NCI-H2029 treated with DMSO at 0.1 percent for 48 hours (cell line): ENCODE measurements at places on chromosomes 16 and 17.

DNA sequence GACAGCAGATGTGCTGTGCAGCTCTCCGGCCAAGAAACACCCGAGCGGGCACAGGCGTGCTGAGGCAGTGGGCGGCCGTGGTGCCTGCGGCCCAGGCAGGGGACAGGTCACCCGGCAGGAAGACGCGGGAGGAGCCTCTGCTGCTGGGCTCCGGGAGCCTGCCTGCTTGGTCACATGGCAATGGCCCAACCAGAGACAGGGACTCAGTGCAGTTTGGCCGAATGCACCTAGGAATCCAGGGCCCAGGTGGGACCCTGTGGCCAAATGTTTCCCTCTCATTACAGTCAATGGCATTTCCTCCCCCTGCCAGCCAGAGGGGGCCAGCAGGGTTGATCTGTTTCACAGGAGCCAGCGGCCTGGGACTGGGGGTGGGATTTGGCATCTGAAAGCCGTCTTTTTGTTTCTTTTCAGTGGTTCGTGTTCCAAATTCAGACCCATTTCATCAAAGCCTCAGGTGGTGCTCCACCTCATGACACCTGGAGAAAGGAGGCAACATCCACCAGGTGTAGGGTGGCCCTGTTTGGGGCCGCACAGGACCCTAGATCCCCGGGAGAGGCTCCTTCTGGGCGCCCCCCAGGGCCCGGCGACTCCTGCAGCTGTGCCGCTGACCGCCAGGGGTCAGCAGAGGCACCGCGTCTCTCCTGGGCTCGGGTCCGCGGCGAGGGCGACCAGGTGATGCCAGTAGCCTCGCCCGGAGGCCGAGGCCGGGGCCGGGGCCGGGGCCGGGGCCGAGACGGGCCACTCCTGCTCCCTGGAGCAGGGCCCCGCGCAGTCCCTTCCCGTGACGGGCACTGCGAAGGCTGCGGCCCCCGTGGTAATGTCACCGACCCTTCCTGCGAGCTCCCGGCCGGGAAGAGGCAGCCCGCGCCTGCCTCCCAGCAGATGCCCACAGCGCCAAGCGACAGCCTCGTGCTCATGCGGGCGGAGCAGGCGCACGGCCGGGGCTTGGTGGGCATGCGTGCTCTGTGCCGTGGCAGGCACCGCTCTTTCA lies 118.5 kb downstream of the C16orf78 start:
- no peak for DNase-seq

GRCh38 chr16:397135-397661 lies at the start of gene NME4:
Gene NME4 (plus strand): TSS chr16:397199. CDS start chr16:397223, 24 bp downstream.
- no peak for DNase-seq

GRCh38 chr16:4743226-4743878 lies 9.0 kb downstream of the DNAAF8 start:
- no peak for DNase-seq

- no peak for DNase-seq
Observed at GRCh38 chr16:26058326-26058725, 366.6 kb downstream of the HS3ST4 start.

- no peak for DNase-seq
Observed at GRCh38 chr17:55210292-55210691, 54.5 kb upstream of the HLF start.

DNA sequence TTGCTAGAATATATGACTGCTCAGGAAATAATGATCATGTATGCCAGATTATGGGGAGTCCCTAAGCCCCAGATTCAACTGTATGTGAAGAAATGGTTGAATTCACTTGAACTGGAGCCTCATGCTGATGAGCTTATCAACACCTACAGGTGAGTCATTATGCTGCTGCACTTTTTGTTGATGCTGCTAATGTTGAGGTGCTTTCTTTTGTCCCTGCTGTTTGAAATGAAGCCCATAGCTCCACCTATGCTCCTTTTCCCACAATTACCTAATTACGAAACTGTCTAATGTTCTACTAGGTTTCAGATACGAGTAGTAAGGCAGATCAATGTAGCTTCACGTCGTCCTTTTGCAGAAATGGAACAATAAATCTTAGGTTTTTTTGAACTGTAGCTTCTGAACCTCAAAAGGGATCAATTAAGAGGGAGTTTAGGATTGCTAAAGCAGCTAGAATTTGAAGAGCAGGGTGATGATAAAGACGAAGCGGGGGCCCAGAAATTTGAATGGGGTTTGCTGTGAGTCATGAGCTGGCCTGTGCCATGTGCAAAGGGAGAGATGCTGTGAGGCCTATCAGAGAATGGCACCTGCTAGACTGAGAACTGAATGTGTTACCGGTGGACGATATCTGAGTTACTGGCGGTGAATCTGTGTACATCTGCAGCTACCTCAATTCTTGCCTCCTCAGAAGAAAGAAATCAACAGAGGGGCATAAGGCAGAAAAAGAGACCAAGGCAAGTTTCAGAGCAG lies 6.1 kb upstream of the UQCRC2 start:
- no peak for DNase-seq

GRCh38 chr16:48961546-48961945 lies 320.1 kb downstream of the CBLN1 start:
- DNase-seq, result no peak

DNA sequence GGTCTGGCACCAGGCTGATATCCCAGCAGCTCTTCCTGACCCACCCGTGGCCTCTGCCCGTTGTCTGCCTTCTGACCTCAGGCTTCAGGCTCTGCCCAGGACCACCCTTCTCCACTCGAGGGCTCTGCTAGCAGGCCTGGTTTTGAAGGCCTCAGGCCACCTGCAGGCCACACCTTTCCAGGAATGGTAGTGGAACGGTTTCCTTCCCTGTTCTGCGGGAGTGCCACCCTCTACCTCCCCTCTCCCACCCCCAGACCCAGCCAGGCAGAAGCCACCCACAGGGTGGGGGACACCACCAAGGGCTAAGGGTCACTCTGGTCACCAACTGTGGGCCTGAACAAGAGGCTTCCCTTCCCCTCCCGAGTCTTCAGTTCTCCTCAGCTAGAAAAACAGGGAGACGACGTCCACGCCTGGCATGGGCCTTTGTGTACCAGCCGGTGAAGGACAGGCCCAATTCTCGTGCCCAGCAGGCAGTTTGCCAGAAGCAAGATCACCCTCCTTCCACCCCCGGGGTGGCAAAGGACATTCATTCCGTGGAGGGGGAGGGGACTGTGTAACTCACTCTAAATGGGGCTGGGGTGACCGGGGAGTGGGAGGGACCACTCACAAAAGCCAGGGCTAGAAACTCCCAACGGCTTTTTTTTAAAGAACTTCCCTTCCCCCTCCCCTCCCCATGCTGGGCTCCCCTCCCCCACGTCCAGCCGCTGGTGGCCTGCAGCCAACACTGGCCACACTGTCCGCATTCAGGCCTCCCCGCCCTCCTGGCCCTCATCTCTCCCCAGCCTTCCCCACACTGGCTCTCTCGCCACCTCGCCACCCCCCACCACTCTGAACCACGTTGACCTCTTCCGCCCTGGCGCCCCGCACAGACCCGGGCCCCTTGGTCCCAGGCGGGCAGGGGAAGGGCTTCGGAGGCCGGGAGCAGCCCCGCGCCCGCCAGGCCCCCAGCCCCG lies 7.7 kb downstream of the CBX4 start:
- no peak for DNase-seq

- no peak for DNase-seq
Observed at GRCh38 chr17:77458202-77459017, 317.6 kb downstream of the SEC14L1 start.

DNA sequence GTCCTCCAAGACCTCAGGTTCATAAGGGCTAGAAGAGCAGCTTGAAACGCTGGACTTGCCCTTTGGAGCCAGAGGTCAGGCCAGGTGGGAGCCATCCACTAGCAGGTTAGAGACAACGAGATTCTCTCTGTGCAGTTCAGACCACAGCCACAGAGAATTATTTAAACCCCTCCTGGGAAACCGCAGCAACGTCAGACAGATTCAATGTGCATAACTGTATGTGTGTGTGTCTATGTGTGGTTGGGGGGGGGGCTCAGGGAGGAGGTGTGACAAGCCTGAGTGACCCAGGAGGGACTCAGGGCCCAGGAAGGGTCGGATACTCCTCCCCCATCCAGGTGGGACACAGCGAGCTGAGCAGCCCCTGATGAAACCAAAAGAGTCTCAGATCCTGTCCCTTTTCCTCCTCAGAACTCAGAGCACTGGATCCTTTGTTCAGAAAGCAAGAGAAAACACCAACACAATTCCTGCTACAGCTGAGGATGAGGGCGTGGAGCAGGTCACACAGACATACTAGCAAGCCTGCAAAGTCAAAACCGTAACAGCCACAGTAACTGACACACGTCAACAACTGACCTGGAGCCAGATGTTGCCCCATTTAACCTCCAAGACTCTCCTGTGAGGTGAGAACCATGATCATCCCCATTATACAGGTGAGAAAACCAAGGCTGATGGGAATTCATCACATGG lies 66.8 kb downstream of the XYLT1 start:
- no peak for DNase-seq

GRCh38 chr17:16354585-16354984 lies 1.3 kb upstream of the CENPV start:
- DNase-seq, result no peak

GRCh38 chr17:37130984-37131446 lies 182.3 kb downstream of the AATF start:
- no peak for DNase-seq

- no peak for DNase-seq
Observed at GRCh38 chr16:52799149-52799548, 252.2 kb upstream of the TOX3 start.

- DNase-seq, result no peak
Observed at GRCh38 chr17:73552300-73553048, 91.8 kb downstream of the SDK2 start.

DNA sequence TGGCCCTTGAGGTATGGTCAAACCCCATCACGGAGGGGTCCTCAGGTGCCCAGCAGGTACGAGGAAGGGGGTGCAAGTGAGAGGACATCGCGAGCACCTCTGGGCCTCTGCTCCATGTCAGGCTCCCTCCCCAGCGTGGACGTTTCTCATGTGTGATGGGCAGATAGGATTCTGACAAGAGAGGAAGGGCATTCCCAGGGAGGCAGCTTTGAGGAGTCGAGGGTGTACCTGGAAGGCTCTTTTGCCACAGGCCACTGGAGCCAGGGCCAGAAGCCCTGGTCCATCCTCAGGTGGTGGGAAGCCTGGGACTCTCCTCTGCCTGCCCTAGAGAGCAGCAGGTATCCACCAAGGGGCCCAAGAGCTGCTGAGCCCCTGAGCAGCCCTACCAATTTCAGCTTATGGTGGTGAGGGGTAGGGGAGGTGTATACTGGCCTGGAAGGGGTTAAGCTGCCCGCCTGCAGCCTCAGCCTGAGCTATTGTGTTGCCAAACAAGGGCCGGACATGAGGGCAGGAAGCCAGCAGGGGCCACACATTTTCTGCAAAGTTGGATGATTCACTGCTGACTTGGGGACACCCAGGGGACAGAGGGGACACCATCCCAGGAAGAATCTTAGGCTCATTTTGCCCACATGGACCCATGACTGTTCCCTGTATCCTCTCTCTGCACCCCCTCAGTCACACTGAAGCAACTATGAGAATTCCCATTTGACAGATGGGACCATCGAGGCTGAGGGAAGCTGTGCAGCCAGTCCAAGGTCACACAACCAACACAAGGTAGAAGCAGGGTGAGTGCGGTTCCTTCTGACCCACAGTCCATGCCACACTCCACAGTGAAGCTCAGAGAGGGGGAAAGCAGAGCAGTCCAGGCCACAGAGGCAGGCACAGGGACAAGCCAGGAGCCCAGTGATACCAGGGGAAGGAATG lies 1.7 kb downstream of the CDH5 start:
- DNase-seq, result no peak

GRCh38 chr17:76247304-76247703 lies 7.0 kb upstream of the RNF157 start:
- no peak for DNase-seq

GRCh38 chr16:83586461-83587200 lies 221.1 kb upstream of the HSBP1 start:
- no peak for DNase-seq

DNA sequence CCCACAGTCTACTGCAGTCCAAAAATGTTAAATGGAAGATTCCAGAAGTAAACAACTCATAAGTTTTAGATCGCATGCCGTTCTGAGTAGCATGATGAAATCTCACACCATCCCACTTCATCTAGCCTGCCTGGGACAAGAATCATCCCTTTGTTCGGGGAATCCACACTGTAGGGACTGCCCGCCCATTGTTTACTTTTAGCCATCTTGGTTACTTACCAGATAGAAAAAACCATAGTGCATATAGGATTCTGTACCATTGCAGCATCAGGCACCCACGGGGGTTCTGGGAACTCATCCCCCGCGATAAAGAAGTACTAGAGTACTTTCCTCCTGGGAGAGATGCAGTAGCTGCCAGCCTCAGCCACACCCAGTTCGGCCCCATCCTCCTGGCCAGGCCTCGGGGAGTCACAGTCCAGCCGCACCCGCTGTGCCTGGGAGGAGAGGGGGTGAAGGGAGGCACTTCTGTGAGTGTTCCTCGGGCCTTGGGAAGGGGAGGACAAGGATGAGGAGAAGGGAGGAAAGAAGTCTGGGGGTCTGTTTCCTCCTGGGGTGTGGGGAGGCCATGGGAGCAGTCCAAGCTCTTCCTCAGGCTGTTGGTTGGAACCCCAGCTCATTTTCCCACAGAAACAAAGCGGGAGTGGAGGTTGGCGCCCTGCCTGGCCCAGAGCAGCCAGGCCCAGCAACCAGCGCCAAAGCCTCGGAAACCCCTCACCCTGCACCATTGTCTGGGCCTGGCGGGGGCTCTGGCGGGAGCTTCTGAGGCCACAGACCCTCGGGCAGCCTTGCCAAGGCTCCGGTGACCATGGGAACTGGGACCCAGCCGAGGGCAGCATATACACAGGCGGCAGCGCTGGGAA lies 8.9 kb downstream of the TRIM47 start:
- DNase-seq, result no peak

DNA sequence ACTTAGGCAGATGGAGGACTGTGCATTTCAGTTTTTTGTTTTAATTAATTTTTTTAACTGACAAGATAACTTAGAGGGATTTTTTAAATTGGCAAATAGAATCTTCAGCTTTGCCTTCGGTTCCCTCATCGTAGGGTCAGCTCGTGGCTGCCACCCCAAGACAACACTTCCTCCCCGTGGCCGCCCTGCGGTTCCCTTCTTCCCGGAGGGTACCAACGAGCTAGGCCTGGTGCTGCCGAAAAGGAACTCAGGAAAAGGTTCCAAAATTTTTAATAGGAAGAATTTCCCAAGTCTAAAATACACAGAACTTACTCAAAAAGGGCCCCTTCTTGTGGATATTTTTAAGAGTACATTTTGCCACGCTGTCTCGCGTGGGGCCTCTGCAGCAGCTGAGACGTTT lies 210.4 kb upstream of the CHMP6 start:
- no peak for DNase-seq

DNA sequence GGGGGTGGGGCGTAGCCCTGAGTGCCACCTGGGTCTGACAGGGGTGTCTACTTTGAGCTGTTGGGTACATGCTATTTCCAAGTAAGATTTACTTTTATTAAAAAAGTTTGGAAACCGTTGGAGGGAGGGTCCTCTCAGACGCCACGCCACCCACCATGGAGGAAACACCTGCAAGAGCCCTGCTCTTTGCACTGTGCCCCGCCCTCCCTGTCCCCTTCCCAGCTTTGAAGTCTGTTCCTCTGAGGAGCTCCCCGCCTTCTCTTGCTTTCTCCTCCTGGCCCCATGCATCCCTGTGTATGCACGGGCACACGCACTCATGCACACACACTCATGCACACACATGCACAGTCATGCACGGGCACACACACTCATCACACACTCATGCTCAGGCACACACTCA lies 15.5 kb downstream of the ADGRG1 start:
- DNase-seq, result no peak

- DNase-seq, result no peak
Observed at GRCh38 chr17:7893187-7893880, 4.7 kb downstream of the CHD3 start.
